ENCODE measurements at places on chromosomes 2 and 18.

DNA sequence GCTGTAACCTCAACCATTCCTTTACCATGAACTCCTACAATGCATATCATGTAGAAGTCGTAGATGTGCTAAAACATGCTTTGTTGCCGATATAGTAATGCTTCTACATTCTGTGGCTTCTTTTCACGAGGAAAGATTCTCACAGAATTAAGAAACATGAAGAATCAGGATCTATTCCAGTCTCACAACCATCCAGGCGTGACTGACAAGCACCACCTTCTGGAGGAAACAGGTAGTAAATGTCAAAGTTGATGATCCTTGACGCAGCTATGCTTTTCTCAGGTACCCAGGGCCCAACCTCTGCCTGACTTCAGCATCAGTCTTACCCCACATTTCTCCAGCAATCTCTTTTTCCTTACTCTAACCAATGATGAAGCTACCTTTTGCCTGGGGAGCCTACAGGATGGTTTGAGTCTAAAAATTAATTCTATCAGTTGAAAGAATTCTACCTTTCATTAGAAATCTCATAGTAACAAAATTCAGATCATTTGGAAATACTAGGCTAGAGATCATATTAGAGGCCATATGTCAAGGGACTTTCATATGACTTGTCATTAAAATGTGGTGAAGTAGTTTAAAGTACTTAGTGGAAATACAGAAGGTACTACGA is 123.3 kb upstream of the RND3 start:
- DNase-seq = no peak

DNA sequence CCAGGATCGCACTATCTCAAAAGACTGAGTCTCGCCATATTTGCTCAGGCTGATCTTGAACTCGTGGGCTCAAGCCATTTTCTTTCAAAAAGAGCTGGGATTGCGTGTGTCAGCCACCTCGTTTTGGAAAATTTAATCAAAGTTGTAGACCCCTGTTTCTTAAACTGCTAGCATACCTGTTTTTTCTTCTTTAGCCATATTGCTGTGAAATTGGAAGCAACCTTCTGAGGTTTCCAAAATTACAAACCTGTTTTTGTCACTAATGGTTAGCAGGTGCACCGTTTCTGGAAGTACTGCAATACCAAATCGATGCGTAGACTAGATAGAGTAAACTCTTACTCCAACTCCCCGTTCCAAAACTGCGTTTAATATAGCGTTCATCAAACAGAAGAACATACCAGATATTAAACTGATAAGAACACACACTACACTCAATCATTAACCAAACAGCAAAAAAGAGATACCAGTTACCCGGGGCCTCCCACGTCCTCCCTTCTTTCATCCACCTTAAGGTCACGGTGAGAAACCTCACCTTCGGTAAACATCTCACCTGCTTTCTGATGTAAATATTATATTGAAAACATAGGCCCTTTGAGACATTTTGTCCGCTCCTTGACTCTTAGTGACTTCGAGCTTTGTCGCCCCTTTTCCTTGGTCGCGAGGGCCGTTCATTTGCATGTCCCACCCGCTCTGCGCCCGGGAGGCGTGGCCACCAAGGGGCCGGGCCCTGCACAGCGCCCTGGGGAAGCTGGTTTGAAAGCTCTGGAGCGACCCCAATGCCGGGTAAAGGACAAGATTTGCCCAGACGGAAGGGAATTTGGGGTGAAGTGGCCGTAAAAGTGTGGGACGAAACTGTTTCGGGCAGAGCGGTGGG is at the start of gene RNU2-63P:
Gene RNU2-63P, minus strand, starts transcription at position 462 of the 874 bp plus-strand sequence.
- peak; percentile 61 for DNase-seq

DNA sequence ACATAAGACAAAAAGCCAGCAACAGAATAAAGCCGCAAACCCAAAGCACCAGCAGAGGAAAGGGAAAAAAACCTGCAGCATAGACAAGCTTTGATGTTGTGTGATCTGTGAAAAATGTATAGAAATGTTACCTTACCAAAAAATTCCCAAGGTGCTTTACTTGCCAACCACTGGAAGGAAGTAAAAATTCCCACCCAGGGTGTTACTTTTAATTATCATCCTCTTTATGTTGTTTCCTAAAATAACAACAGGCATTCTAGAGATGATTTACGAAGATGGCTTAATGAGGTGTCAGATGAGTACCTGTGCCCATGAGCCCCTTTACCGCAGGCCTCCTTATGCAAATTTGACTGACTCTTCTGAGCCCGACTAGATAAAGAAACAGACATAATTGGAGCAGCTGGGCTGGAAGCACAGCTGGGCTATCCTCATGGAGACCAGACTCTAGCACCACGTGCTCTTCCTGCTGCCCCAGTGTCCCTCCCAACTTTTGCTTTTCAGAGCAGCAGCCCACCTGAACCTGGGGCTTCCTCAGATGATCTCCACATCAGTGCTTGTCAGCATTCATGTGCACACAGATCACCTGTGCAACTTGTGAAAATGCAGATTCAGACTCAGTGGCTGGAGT is 41.5 kb downstream of the SRSF7 start:
- DNase-seq = no peak

DNA sequence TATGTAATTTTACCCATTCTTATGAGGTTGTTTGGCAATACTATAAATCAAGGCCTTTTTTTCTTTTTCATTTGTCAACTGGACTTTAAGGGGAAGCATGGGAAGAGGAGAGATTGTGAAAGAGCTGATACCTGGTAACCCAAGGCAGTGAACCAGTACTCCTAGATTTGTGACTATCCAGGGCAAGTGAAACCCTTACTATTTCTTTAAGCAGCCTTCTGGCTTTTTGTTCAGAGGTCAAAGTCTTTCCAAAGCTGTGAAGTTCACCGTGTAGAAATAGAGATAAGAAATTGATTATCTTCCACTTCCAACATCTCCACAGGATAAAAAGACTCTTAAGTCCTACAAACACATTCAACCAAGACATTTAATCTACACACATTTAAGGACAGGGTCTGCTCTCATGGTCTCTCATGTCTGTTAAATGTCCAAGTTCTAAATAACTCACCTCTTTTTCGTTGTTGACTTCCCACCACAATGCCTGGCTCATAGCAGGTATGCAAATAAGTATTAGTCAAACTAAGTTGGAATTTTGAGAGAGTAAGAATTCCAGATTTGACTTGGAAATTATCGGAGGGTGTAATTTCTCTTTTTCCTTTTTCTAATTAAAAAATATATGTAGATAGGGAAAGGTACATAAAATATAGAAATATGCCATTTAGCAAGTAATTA is 485.8 kb downstream of the STK39 start:
- no peak for DNase-seq

GRCh38 chr2:109403841-109404201 is 209.9 kb downstream of the SEPTIN10 start:
- no peak for DNase-seq

DNA sequence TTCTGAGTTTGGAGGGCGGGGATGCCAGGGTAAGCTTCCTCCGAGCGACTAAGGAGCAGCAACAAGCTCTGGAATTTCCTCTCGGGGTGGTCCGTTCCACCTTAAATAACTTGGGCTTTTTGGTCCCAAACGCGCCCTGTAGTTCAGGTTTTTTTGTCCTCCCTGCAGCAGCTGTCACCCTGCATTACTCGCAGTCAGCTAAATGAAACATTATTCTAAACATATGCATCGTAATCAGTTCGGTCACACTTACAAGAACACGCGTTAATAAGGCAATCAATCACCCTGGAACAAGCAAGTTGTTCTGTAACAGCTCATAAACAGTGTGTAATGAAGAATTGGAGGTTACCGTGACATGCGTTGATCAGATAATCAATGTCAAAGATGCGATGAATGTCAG is 8.3 kb downstream of the EVX2 start:
- DNase-seq = no peak

GRCh38 chr2:120982598-120982997 is 246.9 kb downstream of the GLI2 start:
- DNase-seq = no peak

- DNase-seq = no peak
Measured at GRCh38 chr2:55844986-55845385, 78.6 kb downstream of the EFEMP1 start.

- DNase-seq = no peak
Measured at GRCh38 chr2:120809151-120809550, 73.5 kb downstream of the GLI2 start.

GRCh38 chr2:134290358-134290757 is 36.5 kb downstream of the MGAT5 start:
- no peak for DNase-seq

DNA sequence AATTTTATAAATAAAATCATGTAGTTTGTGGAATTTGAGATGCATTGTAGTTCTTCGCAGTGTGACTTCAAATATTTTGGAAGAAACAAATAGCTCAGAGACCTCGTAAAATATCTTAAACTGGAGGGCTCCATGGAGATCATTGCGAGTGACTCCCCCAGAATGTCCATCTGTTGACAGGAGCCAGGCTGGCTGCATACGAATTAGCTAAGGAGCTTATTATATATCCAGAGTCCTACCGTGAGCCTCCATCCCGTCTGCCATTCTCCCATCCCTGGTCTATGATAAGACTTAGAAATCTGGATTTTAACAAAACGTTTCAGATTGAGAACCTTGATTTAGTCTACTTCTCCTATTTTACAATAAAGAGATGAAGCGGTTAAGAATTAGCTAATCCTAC is 80.2 kb downstream of the MSH2 start:
- no peak for DNase-seq

DNA sequence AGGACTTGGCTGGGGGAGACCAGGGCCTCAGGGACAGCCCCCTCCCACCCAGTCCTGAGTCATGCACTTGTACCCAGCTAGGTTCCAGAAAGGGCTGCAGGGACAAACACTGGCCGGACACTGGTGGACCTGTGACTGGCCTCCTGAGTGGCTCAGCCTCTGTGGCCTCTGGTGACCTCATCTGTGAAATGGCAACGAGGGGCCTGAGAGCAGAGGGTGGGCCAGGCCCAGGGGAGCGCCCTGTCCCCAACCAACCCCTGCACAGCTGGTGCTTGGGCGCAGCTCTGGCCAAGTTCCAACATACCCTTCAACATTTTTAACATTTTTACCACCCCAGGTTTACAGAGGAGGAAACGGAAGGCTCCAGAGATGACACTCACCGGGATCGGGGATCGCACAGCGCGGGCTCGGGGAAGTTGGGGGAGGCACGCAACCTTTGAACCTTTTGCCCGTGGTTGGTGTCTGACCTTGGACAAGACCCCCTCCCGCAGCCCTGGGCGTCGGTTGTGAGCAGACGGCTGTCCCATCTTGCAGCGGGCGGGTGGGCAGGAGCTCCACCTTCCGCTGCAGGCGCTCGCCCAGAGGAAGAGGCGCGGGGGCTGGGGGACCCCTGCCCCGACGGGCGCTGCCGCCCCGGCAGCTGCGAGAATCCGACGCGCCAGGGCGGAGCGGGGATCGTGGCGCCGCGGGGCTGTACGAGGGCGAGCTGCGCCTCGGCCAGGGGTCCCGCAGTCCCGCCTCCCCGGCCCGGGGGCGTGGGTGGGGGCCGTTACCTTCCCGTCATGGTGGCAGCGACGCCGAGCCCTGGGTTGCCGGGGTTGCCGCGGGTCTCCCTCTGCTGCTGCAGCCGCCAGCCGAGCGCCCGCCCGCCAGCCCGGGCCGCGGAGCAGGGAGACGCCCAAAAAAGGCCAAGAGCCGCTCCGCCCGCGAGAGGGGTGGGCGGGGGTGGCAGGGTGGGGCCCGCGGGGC is 805 bp downstream of the LIMS2 start:
- DNase-seq = no peak

DNA sequence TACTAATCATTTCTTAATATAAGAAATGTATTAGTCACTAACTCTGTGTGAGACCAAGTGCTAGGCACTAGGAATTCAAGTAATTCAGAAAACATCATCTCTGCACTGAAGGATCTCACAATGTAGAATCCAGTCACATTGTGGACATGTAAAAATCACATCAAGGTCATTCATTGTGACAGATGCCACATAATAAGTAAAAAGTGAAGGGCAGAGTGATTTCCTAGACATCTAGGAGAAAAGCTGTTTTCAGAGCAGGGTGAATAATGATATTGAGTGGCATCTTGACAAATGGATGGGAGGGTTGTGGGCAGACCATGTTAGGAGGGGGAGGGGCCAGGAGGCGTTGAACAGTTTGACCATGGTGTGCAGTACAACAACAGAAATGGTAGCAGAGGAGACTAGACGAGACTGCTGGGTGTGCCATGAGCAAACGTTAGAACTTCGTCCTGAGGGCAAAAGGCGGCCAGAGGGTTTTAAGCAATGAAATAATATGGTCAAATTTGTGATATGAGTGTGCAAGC is 93.8 kb downstream of the DTNA start:
- no peak for DNase-seq

DNA sequence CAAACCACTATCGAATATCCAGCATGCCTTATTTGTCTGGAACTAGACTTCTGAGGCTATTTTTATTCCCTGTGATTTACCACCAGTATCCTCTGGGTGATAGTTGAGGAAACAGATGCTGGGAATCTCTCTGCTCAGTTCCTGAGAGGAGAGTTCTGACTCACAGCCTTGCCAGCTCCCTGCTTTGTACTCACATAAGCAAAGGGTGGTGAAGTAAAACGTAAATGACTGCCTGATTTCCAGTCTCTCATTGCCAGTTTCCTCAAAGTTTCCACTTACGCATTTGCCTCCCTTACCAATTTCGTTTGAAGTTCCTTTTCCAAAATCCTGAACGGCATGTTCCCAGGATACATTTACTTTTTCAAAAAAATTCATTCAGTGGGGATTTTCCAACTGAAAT is 69.2 kb upstream of the HNRNPA3 start:
- no peak for DNase-seq

GRCh38 chr2:16202266-16203020 is 262.1 kb downstream of the MYCN start:
- no peak for DNase-seq

GRCh38 chr2:83481436-83481835 is 977.6 kb downstream of the SUCLG1 start:
- DNase-seq = no peak

- no peak for DNase-seq
Measured at GRCh38 chr2:467892-468647, 180.2 kb upstream of the ALKAL2 start.

GRCh38 chr2:53442783-53443182 is 324.8 kb upstream of the CHAC2 start:
- DNase-seq = no peak

DNA sequence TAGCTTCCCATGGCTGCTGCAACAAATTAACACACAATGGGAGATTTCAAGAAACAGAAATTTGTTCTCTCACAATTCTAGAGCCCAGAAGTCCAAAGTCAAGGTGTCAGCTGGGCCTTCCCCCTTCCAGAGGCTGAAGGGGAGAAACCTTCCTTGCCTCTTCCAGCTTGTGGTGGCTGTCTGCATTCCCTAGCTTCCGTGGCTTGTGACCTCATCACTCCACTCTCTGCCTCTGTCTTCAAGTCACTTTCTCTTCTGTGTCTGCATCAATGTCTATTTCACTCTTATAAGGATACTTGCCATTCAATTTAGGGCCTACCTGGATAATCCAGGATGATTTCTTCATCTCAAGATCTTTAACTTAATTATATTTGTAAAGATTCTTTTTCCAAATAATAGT is 16.8 kb upstream of the SRBD1 start:
- no peak for DNase-seq

DNA sequence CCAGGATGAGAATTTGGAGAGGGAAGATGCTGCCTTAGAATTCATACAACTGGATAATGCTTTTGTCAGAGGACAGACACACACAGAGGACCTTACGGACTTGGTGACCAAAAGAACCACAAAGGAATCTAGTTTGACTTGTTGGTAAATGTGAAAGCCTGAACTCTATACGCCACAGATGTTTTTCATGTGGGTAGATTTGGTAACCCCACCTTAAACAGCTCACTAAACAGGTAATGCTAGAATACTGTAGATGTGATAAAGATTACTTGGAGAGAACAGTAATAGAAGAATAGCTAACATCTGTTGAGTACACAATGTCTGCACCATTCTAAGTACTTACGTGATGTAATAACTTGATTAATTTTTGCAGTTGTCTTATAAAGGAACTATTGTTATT is 24.1 kb downstream of the ANXA4 start:
- no peak for DNase-seq

GRCh38 chr2:71944806-71945602 is 202.7 kb downstream of the CYP26B1 start:
- DNase-seq = no peak

All from amygdala (tissue), 56 donors.